ENCODE measurements at places on chromosomes 7 and 10.

GRCh38 chr7:151137076-151137675 lies 30.3 kb downstream of the GBX1 start:
- DNase-seq, result no peak

- DNase-seq, result no peak
Measured at GRCh38 chr7:71491336-71491735, 359.4 kb downstream of the GALNT17 start.

GRCh38 chr10:4319870-4320367 lies 506.1 kb upstream of the AKR1E2 start:
- DNase-seq, result no peak

DNA sequence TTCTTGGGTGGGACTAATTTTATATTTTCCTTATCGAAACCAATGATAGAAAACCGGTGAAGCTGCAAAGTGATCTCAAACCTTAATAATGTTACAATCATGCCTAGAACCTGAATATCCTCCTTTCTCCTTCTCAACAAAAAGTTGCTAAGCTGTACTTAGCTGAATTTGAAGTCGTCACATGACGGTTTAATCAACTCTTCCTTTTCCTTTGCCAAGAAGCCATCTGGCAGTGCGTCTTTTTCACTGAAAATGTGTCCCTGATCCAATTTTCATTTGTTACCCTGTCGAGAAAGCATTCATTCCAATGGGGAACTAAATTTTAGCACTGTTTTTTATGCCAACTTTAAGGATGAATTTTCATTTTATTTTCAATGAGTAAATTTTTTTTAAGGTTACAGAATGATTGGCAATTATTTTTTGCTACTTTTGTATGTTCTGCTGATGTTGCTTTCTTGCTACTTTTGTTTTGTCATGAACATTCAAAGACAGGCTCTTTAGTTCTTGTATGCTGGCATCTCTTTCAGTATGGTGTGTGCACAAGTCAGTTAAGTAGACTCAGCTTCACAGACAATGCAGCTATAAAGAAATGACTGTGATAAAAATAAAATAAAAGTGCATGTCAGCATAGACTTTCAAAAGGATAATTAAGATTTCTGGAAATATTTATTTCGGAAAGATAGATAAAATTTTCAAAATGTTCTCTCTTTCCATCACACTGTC lies 980.0 kb downstream of the DNAJB9 start:
- no peak for DNase-seq

Data from stimulated activated CD4-positive, alpha-beta T cell treated with anti-CD3 and anti-CD28 coated beads, Interleukin-1b, Interleukin-23, amount 100 ng/mL, for 1 hour (primary cell).